Motor neuron (in vitro differentiated cells): ENCODE measurements at places on chromosomes 11 and 22.

GRCh38 chr11:22674470-22675439 lies 8.3 kb downstream of the GAS2 start:
- ATAC-seq, result no peak

DNA sequence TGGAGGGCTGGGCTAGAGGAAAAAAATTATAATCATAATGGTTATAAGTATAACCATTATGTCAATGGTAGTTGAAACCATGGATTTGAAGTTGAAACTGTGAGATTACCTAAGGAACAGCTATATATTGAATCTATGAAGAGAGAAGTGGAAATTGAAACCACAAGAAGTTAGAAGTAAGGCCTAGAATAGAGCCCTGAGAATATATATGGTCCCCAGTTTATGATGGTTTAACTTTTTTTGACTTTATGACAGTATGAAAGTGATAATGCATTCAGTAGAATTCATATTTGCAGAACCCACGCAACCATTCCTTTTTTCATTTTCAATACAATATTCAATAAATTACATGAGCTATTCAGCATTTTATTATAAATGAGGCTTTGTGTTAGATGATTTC lies 15.0 kb downstream of the AASDHPPT start:
- ATAC-seq, result no peak

GRCh38 chr11:19995145-19995544 lies 165.1 kb downstream of the DBX1 start:
- ATAC-seq, result peak; percentile 88

- peak; percentile 82 for ATAC-seq
These were observed 11.7 kb upstream of the SORL1-AS1 start for GRCh38 chr11:121464352-121464946.

DNA sequence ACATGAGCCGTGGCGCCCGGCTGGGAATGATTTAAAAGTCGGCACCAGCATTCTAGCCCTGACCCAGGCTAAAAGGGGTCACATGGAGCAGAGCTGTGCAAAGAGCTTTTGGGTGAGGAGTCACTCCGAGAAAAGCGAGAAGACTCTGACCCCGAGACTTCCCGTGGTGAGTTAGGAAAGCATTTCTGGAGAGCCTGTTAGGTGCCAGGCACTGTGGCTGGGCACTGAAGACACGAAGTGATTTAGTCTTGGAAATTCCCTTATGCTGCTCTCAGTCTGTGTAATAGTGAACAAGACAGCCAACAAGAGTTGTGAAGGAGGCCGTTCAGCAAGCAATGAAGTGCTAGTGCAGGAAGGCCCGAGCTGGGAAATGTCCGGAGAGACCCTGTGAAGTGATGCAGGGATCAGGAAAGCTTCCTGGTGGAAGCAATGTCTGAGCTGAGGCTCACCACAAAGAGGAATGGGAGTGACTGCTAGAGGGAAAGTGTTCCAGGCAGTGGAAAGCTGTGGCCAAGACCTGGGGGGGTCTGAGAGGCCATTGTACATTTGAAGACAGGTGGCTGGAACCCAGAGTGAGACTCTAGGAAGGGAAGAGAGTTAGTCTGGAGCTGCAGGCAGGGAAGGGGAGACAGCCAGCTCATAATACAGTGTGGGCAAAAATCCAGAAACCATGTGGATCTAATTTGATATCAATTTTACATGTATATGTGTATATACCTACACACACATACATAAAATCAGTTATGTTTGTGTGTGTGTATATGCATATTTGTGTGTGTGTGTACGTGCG lies 31.6 kb downstream of the MARK2 start:
- no peak for ATAC-seq

DNA sequence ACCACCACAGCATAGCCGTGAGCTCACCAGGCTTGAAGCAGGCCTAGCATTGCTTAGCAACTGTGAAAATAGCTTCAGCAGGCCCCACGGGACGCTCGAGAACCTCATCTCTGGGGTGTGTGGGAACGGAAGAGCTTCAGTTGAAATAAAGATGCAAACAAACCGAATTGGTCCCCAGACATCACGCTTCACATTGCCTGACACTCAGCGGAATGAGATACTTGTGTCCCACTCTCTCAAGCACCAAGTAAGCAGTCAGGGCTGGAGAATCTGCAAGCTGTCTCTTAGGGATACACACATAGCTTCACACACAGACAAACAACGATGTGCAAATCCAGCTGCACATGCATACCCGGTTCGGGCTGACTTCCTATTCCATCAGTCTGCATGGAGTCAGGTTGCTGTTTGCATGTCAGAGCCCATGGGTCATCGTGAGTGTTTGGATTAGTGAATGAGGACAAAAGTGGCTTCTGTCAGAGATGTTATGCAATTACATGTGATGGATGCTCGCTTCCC lies 205.7 kb downstream of the SNX19 start:
- no peak for ATAC-seq

GRCh38 chr22:31288496-31289240 lies 3.6 kb downstream of the PIK3IP1 start:
- ATAC-seq, result no peak

- no peak for ATAC-seq
These were observed 29.5 kb upstream of the RAB1B start for GRCh38 chr11:66238786-66239413.

DNA sequence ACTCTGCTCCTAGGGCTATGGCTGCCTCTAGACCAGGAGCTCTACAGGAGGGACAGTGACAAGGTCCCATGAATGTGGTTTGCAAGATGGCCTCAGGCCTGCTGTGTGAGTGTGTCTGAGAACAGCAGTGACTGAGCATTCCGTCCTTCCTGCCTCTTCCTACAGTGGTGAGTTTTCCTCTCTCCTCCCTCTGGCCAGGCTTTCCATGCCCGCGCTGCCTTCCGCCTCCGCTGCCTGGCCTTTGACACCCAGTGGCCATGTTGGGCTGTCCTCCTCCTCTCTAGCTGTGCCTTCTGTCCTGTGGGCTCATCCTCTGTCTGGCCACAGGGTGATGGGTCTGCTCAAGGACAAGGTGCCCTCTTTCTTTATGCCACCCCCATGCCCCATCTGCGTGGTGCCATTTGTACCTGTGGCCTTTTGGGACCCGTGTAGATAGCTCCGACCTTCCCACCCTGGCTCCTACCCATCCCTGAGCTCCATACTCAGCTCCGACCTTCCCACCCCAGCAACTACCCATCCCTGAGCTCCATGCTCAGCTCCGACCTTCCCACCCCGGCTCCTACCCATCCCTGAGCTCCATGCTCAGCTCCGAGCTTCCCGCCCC lies 970.4 kb downstream of the BRD1 start:
- ATAC-seq, result no peak

DNA sequence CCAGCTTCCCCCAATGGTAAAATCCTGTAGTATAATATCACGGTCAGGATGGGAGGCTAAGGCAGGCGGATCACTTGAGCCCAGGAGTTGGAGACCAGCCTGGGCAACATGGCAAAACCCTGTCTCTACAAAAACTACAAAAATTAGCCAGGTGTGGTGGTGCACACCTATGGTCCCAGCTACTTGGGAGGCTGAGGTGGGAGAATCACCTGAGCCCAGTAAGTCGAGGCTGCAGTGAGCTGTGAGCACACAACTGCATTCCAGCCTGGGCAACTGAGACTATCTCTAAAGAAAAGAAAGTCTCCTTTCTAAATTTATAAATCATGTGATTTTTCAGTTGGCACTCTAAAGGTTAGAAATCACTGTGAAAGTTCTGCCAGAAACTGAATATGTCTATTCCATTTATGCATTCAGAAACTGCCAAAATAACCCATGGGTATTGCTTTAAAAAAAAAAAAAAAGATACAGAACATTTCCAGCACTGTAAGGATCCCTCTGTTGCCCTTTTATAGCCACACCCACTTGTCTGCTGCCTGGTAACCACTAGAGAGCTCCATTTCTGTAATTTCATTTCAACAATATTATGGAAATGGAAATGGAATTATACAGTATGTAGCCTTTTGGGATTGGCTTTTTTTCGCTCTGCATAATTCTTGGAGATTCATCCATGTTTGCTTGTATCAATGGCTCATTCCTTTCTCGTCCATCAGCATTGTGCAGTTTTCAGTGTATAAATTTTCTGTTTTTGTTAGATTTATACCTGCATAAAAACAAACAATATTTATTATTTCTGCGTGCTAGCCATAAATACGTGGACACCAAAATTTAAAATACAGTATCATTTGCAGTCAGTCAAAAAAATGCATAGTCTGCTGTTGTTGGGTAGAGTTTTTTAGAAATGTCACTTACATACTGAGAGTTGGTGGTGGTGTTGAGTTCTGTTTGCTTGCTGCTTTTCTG lies 9.4 kb downstream of the CDC45 start:
- peak; percentile 64 for ATAC-seq
